ENCODE measurements at places on chromosomes 4 and X. TPM values are rescaled to one million over a fixed set of nuclear protein-coding genes. Genes with fewer than 3 reads are reported as not detected.
A peak's percentile ranks its signal among the peaks of the same experiment; 100 is the strongest.

- no peak for DNase-seq
These were observed 90.7 kb upstream of the PCDH18 start for GRCh38 chr4:137623013-137623412.

- peak; percentile 49 for DNase-seq
These were observed 20.1 kb downstream of the ADRA2C start for GRCh38 chr4:3786196-3786869.

Gene PNMA6A
- total RNA-seq, result 0.21 TPM

Gene PPEF2
- not detected for total RNA-seq

Data from myocyte (in vitro differentiated cells).